Liver (tissue), 10 donors: ENCODE measurements at places on chromosomes 16 and 17.
A peak's percentile ranks its signal among the peaks of the same experiment; 100 is the strongest.

DNA sequence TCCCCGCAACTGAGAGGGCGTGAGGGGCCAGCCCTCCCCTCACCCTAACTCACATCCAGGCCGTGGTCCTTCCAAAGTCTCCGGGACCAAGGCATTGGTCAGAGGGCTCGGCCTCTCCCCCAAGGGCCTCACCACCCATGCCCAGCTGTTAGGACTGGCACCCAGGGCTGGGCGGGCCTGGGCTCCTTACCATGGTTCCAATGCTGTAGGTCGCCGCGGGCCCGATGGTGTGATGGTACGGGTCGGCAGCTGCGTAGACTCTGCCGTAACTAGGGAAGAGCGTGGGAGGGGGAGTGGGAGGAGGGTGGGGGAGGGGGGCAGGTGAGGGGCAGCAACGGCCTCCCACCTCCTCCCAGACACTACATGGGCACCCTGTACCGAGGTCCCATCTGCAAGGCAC is 19.6 kb downstream of the ENGASE start:
- no peak for DNase-seq

- no peak for DNase-seq
Measured at GRCh38 chr17:55163408-55163807, 101.4 kb upstream of the HLF start.

DNA sequence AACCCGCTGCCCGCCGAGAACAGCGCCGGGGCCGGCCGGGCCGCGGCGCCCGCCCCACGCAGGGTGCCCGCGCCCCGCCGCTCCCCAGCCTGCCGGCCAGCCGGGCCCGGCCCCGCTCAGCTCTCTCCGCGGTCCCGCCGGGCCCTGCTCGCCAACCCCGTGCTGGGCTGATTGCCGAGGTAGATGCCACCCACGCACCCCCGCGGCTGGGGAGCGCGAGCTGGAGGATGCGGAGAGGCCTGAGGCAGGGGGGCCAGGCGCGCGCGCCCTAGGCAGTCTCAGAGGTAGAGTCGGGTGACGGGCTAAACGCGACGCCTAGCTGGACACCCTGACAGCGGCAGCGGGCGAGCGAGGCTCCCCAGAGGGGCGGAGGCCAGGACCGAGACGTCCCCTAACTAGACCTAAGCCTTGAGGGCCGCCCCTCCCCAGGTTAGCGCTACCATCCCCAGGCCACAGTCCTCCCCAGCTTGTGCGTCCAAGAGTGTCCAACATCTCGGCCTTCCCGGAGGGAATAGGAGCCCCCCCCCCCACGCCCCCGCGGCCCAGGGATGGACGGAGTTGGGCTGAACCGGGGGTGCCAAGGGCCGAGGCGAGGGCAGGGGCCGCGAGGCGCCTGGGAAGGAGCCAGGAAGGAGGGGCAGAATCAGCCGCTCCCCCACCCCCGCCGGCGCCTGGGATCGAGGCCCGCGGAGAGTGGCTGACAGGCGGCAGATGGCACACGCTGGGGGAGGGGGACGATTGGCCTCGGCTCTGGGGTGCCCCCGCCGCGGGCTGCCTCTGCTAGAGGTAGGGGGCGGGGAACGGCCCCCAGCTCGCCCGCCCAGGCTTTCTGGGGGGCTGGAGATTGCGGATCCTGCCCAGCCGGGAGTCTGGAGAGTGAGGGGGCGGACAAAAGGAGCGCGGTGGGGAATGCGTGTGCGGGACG is 2.5 kb upstream of the ZNF423 start:
- no peak for DNase-seq

- no peak for DNase-seq
Measured at GRCh38 chr17:81328978-81329926, 34.1 kb upstream of the SLC38A10 start.

DNA sequence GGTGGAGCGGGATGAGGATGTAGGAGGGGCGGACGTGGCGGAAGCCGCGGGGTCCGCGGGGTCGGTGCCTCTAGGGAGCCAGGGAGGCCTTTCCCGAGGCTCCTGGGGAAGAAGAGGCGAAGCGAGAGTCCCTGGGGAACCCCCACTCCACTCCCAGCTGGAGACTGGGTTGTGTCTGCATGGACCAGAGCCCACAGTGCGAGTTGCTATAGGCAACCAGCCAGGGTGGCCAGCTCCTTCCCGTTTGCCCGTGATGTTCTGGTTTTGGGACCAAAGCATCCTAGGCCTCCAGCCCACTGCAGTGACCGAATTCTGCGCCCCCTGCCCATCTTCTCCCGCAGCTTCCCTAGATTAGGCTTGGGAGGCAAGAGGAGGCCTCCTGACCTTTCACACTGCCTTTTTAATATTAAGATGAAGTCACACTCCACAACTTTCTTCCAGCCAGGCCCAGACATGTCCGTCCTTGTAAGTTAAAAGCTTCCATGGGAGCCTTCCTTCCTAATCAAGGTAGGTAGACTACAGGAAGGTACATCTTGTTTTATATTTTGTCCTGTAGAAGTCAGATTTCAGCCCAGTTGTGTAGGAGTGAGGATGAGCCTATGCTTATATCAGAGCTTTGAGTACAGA is 469 bp downstream of the AMZ2 start:
- DNase-seq: no peak

- DNase-seq: no peak
Measured at GRCh38 chr16:77383606-77384187, 51.1 kb downstream of the ADAMTS18 start.

GRCh38 chr17:5329784-5330557 is 47.9 kb downstream of the RABEP1 start:
- no peak for DNase-seq

DNA sequence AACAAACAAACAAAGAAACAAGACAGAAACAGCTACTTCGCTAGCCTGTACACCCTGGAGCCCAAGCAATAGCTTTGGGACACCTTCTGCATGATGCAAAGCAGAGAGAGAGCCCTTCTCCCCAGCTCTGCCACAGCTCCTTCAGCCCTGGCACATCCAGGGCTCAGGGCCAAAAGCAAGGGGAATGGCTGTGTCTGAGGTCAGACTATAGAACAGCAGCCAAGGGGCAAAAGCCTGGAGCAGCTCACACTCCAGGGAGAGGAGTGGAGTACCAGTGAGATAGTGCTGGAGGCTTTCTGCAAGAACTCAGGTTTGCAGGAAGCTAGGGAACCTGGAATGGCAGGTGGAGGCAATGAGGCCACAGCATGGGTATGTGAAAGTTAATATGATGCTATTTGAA is 11.6 kb upstream of the SEPHS2 start:
- DNase-seq: no peak

GRCh38 chr16:67842509-67843342 is 606 bp downstream of the THAP11 start:
- DNase-seq: peak; percentile 52

DNA sequence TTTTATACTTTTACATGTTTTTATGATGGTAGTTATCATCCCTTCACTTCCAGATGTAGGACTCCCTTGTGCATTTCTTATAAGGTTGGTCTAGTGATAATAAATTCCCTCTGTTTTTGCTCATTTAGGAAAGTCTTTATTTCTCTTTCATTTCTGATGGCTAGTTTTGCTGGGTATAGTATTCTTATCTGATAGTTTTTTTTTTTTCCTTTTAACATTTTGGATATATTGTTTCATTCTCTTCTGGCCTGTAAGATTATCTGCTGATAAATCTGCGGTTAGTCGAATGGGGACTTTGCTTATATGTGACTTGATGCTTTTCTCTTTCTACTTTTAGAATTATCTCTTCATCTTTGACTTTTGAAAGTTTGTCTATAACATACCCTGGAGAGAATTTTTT is 153.1 kb upstream of the MPHOSPH6 start:
- no peak for DNase-seq

DNA sequence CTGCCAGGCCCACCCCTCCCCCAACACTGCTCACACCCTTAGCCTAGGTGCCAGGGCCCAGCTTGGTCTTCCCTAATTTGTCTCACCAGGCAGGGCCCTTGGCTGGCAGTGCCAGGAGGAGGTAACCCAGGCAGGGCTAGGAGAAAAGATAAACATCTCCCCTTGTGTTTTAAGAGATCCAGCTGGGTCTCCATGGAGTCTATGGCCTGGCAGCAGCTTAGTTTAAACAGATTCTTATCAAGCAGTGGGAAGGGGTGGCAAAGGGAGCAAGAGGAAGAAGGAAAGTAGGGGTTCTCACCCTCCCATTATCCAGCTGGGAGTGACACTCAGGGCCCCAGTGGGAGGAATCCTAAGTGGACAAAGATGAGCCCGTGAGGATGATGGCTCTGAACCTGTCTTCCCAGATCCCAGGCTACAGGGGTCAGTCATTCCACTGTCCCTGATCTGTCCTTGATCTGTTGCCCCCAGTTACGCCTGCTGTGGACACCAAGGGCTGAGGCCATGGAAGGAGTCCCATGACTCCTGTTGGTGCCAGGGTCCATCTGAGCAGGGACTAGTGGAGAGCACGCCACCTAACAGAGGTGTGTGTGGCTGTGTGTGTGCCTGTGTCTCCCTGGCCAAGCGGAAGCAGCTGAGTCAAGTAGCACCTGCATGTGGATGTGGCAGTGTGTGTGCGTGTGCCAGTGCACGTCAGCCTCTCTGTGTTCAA is 47.4 kb upstream of the MEIOC start:
- DNase-seq: no peak

DNA sequence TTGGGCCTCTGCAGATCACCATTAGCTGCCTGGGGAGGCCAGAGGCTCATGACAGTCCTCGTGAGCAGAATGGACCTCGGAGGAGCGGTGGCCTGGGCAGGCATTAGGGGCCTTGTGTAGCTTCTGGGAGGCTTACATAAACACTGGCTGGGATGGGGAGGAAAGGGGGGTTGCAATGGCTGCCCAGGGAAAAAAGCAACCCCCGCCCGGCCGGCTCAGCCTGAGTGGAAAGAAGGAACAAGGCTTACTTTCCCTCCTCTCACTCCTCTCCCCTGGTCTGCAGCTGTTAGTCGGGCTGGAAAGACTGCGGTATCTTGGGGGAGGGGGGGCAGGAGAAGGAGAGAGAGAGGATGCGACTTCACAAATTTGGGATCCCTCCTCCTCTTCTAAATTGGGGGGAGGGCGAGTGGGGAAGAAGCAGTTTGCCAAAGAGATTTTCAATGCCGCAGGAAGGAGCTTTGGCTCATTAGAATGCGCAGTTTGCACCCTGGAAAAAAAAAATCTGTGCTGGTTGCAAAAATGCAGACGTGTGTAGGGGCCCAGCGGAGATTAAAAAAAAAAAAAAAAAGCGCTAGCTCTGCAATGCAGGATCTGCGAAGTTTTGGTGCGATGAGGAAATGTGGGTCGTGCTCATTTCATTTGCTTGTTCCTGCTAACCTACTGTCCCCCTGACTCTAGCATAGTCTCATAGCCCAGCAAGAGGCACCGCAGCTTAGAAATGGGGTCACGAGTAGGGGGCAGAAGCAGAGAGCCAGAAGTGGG is 6.6 kb upstream of the NR1D1 start:
- no peak for DNase-seq

- DNase-seq: peak; percentile 70
Measured at GRCh38 chr16:12067714-12068401, 91.3 kb downstream of the SNX29 start.
